ENCODE measurements at places on chromosomes 11 and 22.

GRCh38 chr11:6570691-6571427 is 32.6 kb downstream of the RRP8 start:
- no peak for DNase-seq

DNA sequence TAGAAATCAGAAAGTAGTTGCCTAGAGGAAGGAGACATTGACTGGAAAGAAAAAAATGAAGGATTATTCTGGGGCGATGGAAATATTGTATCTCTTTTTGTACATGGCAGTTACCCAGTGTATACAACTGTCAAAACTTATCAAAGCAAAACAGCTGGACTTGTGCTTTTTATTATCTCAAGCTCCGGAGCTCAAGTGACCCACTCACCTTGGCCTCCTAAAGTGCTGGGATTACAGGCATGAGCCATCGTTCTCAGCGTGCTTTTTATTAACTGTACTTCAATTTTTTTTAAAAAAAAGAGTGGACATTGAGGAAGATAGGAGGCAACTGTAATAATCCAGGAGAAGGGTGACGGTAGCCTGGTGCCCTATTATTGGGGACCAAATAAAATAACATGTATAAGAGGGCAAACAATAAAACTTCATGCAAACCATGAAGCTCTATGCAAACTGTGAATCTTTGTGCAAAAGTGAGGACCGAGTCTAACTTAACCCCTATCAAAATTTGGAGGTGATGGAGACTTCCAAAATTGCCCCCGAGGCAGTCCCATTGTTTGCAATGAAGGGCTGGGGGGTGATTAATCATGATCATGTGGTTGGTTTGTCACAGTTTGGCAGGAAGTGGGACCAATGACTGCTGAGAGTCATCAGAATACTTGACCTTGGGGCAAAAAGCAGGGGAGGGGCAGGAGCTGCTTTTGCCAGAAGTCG is 23.5 kb downstream of the FZD4 start:
- no peak for DNase-seq

DNA sequence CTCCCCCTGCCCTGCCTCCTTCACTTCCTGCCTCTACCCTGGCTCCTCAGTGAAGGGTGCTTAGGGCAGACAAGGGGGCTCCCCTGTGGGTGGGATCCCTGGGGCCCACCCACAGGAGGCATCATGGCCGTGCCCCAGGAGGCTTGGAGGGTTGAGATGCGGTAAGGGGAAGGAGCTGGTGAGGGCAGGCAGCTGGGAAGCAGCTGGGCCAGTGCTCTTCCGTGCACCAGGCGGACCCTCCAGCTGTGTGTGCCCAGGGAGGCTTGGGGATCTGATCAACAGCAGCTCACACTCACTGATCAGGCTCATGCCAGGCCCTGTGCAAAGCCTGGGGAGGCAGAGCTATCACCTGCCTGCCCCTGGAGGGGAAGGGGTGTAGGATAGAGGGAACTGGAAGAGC is 59.3 kb upstream of the TTLL12 start:
- no peak for DNase-seq

GRCh38 chr11:1157645-1158591 is at the start of gene MUC5AC:
MUC5AC (plus strand) TSS chr11:1157953; CDS start chr11:1158000, 47 bp downstream.
- DNase-seq, result no peak

GRCh38 chr22:36439481-36440271 is 41.8 kb downstream of the TXN2 start:
- no peak for DNase-seq
